ENCODE measurements at places on chromosomes 16 and 17. TPM values are rescaled to one million over a fixed set of nuclear protein-coding genes. Genes with fewer than 3 reads are reported as not detected.
A peak's percentile ranks its signal among the peaks of the same experiment; 100 is the strongest.

RIPOR1 gene
- 78.8 TPM for total RNA-seq

EVPL gene
- 0.05 TPM for total RNA-seq

TUBD1 gene
- 31.7 TPM for total RNA-seq

FBXO39 gene
- not detected for total RNA-seq

CDH16 gene
- not detected for total RNA-seq

- H3K27ac ChIP-seq = no peak overlapping the region
- DNase-seq = no peak
- H3K4me1 ChIP-seq = peaks cover 17% of the 10 kb centered on the region
- H3K36me3 ChIP-seq = peaks cover 3% of the 10 kb centered on the region
- peak overlapping the region; percentile 66 for H3K4me3 ChIP-seq
Measured at GRCh38 chr17:50148226-50149090, 2.0 kb downstream of the PPP1R9B start.

GRCh38 chr17:37742762-37743611, 1.9 kb downstream of the HNF1B start:
- H3K4me3 ChIP-seq = peak overlapping the region; percentile 97
- H3K27me3 ChIP-seq = no peaks in the 10 kb centered on the region
- H3K36me3 ChIP-seq = peaks cover 24% of the 10 kb centered on the region
- H3K4me1 ChIP-seq = peaks cover 45% of the 10 kb centered on the region

DNA sequence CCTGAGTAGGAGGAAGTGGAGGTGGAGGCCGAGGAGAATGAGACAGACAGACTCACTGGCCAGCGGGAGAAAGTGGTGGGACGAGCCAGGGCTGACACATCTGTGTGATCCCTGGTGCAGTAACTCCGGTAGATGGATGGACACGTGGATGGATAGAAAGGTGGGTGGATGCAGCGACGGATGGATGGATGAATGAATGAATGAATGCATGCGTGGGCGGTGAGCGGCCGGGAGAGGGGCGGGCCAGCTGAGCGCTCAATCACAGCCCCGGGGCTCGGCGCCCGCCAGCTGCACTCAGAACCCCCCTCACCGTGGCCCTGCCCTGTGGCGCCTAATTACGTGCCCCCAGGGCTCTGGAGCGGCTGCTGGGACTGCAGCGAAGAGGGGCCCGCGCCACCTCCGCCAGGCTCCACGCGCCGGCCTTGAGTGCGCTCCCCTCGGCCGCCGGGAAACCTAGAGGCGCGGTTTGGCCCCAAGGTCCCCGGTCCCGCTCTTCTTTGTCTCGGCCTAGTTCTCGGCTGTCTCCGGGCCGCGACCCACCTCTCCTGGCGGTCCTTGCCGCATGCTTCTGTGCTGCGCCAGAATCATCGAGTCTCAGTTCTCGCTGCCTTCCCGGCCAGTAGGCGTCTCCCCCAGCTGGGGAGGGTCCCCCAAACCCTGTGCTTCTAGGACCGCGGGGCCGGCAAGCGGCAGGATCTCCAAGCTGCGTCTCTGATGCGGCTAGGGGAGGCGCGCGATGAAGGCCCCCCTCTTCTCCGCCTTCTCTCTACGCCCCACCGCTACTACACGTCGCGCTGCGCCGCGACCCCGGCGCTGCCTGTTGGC, 41.0 kb downstream of the RAI1 start:
- H3K4me1 ChIP-seq = peaks cover 46% of the 10 kb centered on the region
- H3K27ac ChIP-seq = peak overlapping the region; percentile 70
- H3K4me3 ChIP-seq = peak overlapping the region; percentile 78
- H3K36me3 ChIP-seq = peaks cover 2% of the 10 kb centered on the region
- no peak for DNase-seq

- peaks cover 3% of the 10 kb centered on the region for H3K27me3 ChIP-seq
- H3K4me3 ChIP-seq = no peak overlapping the region
- no peaks in the 10 kb centered on the region for H3K36me3 ChIP-seq
- no peak overlapping the region for H3K27ac ChIP-seq
- H3K4me1 ChIP-seq = no peaks in the 10 kb centered on the region
Measured at GRCh38 chr16:17571499-17572093, 100.8 kb upstream of the XYLT1 start.

DNA sequence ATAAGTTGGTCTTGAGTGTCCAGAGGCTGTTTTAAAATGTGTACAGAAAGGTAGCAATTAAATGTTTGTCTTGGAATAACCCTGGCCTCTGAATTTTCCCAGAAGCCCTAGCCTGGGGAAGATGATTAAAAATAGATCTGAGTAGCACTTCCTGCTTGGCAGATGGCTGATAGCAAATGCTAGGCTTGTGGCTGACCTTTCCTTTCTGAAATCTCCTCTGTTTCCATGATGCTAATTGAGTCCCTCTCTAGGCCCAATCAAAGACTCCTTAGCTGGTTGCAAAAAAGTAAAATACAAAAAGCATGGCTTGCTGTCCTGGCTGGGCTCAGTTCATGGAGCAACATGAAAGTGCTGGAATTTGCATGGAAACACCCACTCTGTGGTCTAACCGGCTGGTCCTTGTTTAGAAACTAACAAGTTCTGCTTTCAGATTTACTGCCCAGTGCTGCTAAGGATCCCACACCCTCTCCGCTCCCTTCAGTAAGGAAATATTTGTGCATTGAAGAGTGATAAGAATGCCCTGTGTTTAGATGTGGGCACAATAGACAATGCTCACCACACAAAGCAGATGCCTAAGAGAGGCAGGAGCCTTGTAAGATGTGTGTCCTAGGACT, 40.8 kb downstream of the YPEL2 start:
- H3K36me3 ChIP-seq = peaks cover 7% of the 10 kb centered on the region
- DNase-seq = no peak
- peak overlapping the region; percentile 95 for H3K27ac ChIP-seq
- H3K4me3 ChIP-seq = peak overlapping the region; percentile 31
- H3K27me3 ChIP-seq = no peaks in the 10 kb centered on the region
- H3K4me1 ChIP-seq = peaks cover 51% of the 10 kb centered on the region

GRCh38 chr16:81831722-81832126, 52.6 kb downstream of the PLCG2 start:
- no peaks in the 10 kb centered on the region for H3K36me3 ChIP-seq
- no peak overlapping the region for H3K4me3 ChIP-seq
- no peak for DNase-seq
- H3K4me1 ChIP-seq = no peaks in the 10 kb centered on the region
- no peak overlapping the region for H3K27ac ChIP-seq

- no peaks in the 10 kb centered on the region for H3K27me3 ChIP-seq
- H3K36me3 ChIP-seq = peaks cover 7% of the 10 kb centered on the region
- no peaks in the 10 kb centered on the region for H3K4me1 ChIP-seq
- H3K4me3 ChIP-seq = no peak overlapping the region
Measured at GRCh38 chr17:27585153-27585681, 45.8 kb upstream of the LGALS9 start.

DNA sequence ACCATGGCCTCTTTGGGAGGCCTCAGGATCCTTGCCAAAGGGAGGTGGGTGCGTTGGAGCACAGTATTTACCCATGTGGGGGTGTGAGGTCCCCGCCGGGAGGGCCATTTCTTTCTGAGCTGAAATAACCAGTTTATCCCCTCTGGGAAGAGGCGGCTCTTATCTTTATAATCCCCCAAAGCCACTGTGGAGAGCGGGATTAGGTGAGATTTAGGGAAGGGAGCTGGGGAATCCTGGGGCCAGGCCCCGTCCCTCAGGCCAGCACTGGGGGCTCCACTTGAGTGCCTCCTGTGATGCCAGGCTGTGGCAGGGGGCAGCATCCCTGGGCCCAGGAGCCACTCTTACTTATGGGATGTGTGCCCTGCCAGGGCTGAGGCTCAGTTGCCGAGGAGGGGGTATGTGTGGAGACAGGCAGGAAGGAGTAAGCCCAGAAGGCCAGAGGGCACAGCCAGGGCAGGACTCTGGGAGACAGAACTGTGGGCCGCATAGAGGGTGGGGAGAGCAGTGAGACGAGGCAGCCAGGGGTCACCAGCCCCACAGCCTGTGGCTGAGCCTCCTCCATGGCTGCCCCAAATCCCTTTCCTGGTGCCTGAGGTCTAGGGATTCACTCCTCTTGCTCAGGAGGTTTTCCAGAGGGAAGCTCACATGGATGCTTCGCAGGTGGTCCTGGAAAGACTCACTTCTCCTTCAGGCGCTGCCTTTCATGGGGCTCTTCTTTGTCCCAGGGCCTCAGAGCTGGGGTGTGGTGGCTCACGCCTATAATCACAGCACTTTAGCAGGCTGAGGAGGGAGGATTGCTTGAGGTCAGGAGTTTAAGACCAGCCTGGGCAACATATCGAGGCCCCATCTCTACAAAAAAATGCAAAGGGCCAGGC, 25.0 kb downstream of the TMEM94 start:
- no peak for DNase-seq
- H3K4me3 ChIP-seq = no peak overlapping the region
- peaks cover 6% of the 10 kb centered on the region for H3K36me3 ChIP-seq
- H3K4me1 ChIP-seq = peaks cover 4% of the 10 kb centered on the region
- H3K27me3 ChIP-seq = no peaks in the 10 kb centered on the region
- H3K27ac ChIP-seq = no peak overlapping the region

GRCh38 chr17:27579304-27579703, 51.7 kb upstream of the LGALS9 start:
- DNase-seq = no peak
- H3K27me3 ChIP-seq = no peaks in the 10 kb centered on the region
- H3K27ac ChIP-seq = no peak overlapping the region
- peaks cover 21% of the 10 kb centered on the region for H3K4me1 ChIP-seq
- H3K36me3 ChIP-seq = no peaks in the 10 kb centered on the region

DNA sequence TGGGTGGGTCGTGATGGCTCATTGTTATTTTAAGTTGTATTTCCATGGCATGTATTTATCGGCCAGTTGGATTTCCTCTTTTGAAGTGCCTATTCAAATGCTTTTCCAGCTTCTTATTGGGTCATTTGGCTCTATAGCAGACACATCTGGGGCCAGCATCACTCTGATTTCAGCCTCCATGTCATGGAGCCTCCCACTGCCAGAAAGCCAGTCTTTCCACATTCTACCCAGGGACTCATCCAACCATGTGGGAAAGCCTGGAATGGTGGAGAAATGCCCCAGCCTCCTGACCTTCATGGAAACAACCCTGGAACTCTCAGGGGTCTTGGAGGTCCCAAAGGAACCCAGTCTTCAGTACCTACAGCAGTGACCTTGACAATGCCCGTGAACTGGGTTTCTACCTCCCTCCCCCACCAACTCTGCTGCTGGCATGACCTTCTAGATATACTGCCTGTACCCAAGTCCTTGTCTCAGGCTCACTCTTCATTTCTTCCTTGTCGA, 33.8 kb upstream of the ADGRG1 start:
- DNase-seq = no peak
- H3K4me3 ChIP-seq = no peak overlapping the region
- peaks cover 3% of the 10 kb centered on the region for H3K4me1 ChIP-seq
- no peak overlapping the region for H3K27ac ChIP-seq

DNA sequence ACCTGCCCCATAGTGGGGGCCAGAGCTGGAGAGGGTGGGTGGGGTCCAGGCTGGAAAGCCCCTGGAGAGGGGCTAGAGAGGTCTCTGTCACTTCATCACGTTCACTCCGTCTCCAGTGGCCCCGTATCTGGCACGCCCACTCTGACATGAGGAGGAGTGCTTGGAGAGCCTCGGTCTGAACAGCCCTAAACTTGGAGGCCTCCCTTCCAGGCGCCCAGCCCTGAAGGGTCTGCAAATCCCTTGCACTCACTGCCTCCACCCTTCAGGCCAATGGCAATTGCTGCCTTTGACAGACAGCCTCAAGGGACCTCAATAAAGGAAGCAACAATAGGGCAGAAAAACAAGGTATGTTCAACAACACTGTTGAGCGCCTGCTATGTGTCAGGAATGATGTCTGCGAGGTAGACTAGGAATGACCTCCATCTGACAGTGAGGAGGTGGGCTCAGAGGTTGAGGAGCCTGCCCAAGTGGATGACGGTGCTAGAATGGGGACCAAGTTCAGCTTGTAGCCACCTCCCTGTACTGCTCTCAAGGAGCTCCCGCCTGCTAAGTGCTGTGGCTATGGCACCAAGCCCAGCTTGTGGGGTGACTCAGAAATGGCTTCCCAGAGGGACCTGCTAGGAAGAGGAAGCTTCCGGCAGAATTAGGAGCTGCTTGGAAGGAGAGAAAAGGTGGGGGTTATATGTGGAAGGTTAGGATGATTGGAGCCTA, 2.9 kb upstream of the EPX start:
- H3K4me1 ChIP-seq = peaks cover 3% of the 10 kb centered on the region
- no peak for DNase-seq
- peaks cover 35% of the 10 kb centered on the region for H3K27me3 ChIP-seq
- H3K4me3 ChIP-seq = no peak overlapping the region
- no peaks in the 10 kb centered on the region for H3K36me3 ChIP-seq
- H3K27ac ChIP-seq = no peak overlapping the region
